Hair follicle dermal papilla cell (primary cell): ENCODE measurements at places on chromosomes 16 and 17. TPM values are rescaled to one million over a fixed set of nuclear protein-coding genes. Genes with fewer than 3 reads are reported as not detected.

SPNS3 gene
- total RNA-seq: not detected in 2 replicates

KRT39 gene
- total RNA-seq: not detected in 2 replicates

LRRC36 gene
- 0.49 TPM in 1 of 2 replicates, not detected in the other for total RNA-seq

PYDC1 gene
- not detected in 2 replicates for total RNA-seq

ADGRG1 gene
- 1.8 and 5.3 TPM in 2 replicates for total RNA-seq

CPHXL2 gene
- not detected in 2 replicates for total RNA-seq
